ENCODE measurements at places on chromosomes 12 and 14. TPM values are rescaled to one million over a fixed set of nuclear protein-coding genes. Genes with fewer than 3 reads are reported as not detected.

The KCNA1 gene
- total RNA-seq: 0.92 TPM

The ATL1 gene
- total RNA-seq: 3.2 TPM

The KTN1 gene
- total RNA-seq: 128 TPM

The ZNF385A gene
- total RNA-seq: 5.7 TPM

The HOXC12 gene
- not detected for total RNA-seq

The SERPINA9 gene
- total RNA-seq: not detected

The TSPAN19 gene
- not detected for total RNA-seq

The SERPINA12 gene
- not detected for total RNA-seq

The TARBP2 gene
- total RNA-seq: 79.2 TPM

The BATF gene
- not detected for total RNA-seq

- no peak for DNase-seq
Observed at GRCh38 chr14:54659365-54659764, 92.4 kb downstream of the SAMD4A start.

- peak; percentile 94 for DNase-seq
Observed at GRCh38 chr12:53174881-53175491, 5.5 kb upstream of the ZNF740 start.

DNA sequence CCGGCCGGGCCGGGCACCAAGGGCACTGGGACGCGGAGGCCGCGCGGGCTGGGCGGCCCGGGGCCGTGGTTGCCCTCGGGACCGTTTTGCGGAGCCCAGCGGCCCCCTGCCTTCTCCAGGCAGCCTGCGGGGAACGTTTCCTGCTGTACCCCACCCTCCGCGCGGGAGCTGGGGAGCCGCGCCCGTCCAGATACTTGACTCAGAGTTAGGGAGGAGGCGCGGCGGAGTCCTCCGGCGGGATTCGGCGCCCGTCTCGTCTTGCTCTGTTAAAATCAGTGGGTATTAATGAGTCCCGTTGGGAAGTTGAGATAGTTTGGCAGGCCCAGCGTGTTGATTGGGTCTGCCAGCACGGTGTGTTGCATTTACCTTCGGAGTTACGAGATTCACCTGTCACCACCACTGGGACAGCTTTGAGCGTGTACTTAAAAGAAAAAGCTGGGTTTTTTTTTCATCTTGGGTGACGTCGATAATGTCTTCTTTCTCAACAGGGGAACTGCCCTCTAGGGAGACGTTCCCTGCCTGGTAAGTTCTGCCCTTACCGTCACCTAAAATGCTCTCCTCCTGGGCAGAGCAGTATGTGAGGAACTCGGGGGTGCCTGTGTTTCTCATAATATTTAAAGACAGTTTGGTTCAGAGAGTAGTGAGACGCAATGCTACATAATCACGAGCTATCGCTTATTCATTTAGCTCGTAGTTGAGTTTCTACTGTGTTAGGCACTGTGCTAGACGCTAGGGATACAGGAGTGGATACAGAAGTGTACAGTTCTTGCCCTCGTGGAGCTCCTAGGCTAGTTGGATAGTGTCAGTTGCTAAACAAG, 596 bp downstream of the DLST start:
- DNase-seq: no peak

DNA sequence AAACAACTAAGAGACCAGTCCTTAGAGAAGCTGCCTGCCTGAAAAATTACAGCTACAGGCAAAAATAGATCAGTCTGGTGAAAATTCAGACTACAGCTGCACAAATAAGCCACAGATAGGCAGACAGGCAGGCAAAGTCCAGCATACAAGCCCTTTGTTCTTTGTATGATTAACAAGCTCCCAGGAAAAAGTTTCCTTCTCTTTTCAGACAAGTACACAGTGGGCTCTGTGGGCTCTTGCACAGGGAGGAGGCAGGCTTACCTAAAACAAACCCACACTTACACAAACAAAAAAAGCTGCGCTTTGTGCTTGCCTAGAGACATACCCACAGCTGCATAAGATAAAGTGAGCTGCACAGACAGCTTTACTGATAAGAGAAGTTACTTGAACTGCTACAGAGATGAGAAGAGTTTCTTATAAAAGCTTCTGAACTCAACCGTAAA, 7.7 kb downstream of the OR6C68 start:
- no peak for DNase-seq

GRCh38 chr14:21575661-21576060, 4.2 kb downstream of the OR10G3 start:
- no peak for DNase-seq

GRCh38 chr12:87661786-87662377, 367.3 kb downstream of the C12orf50 start:
- no peak for DNase-seq

DNA sequence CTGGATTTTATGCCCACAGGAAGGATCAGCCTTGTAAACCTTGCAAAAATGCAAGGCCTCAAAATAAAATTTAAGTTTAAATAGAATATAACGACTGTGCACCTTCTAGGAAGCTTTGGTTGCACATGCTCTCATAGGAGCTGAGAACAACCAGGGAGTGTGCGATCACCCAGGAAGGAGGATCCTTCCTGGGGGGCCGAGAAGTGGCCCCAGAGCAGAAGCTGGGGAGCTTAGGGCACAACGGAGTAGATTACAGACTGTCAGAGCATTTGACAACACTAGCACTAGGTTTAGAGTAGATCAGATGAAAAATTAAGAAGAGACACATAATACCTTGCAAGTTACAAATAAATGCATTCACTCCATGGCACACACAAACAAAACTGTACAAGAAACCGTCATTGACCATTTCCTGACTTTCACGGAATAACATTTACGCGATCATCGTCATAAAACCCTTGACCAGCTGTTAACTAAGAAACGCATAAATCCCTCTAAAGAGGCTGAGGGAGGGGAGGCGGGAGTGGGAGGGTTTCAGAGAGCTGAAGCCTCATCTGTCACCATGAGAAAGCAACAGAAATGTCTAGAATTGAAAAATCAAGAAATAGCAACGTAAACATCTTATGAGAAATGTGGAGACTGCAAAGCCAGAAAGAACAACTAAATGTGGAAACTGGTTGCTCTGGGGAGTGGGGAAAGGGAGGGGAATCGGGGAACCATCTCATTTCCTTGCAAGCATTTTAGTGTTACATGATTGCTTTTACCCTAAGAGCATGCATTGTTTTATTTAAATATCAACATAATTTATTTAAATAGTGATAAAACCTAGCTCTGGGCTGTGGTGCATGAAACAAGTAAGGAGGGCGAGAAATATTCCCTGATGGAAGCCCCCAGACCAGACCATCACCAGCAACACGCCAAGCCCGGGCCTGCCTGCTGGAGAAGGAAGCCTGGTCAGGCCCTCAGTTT, 13.1 kb upstream of the CCDC85C start:
- no peak for DNase-seq

DNA sequence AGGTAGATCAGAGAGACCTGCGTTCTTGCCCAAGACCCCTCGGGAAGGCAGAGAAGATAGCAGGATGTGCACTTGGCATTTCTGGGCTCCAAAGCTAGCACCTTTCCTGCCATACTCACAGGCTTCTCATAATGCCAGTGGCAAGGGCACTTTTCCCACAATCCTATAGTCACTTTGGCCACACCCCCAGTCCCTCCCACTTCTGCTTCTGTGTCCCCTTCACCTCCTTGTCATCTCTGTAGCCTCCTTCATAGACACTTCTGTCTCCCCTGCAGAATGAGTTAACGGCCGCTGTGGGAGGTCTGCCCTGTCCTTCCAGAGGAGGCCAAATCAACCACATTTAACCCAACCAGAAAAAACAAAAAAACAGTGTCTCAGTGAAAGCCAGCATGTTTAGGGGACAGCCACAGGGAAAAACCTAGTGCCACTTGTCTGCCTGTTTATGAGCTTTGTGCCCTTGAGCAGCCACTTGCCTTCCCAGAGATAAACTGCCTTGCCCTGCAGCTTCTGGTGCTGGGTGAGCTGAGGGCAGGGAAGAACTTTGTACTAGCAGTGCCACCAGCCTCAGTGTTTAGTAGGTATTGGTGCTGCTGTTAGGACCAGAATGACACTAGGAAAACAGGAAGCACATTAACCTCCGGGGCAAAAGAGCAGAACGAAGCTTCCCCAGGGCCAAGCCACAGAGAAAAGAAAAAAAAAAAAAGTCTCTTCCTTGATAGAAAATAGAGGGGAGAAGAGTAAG, 193.0 kb upstream of the PWP1 start:
- no peak for DNase-seq

GRCh38 chr14:51593397-51593796, 58.3 kb upstream of the FRMD6 start:
- DNase-seq: no peak

DNA sequence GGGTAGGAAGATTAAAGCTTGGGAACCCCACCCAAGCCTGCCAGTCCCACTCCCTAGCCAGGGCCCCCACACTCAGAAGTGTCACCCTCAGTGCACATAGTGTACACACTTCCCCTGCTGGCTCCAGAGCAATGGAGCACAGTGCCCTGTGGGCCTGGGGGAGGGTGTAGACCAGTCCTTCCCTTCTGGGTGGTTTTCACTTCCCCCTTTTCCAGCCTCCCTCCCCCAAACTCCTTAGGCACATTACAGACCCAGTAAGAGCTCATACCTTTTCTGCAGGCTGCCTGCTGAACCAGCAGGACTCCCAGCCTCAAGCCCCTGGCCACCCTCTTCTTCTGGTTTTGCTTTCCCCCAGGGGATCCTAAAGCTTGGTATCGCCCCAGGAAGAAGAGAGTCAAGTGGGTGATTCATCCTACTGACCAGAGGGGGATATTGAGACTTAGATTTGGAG, at the start of gene ZNF385A:
ZNF385A (minus strand) TSS at position 143 of the 451 bp plus-strand sequence. CDS start 219 bp downstream, outside the sequence.
- no peak for DNase-seq

- DNase-seq: peak; percentile 76
Observed at GRCh38 chr12:15001733-15002382, 29.0 kb downstream of the PDE6H start.

- DNase-seq: no peak
Observed at GRCh38 chr14:20176330-20176729, 14.4 kb upstream of the OR11G2 start.

GRCh38 chr12:77940011-77940423, 109.3 kb downstream of the NAV3 start:
- DNase-seq: peak; percentile 41

- DNase-seq: no peak
Observed at GRCh38 chr12:2457215-2457932, 337.4 kb upstream of the FKBP4 start.

DNA sequence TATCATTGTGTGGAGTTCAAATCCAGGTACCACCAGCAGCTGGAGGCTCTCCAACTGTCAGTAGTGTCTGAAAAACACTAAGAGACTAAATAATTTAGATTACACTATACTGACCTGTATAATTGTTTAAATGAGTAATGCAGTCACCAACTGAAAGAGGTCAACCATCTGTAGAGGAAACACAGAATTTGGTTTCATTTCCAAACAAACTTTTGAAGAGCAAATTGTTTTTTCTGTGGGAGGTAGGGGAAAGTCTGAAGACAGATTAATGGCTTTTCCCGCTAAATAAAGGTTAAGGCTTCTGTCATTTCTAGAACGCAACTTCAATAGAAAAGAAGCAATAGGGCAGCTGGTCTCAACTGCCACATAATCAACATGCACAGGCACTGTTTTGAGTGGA, 462.6 kb downstream of the PRKD1 start:
- DNase-seq: no peak

GRCh38 chr14:51676549-51676948, 24.8 kb downstream of the FRMD6 start:
- DNase-seq: no peak

DNA sequence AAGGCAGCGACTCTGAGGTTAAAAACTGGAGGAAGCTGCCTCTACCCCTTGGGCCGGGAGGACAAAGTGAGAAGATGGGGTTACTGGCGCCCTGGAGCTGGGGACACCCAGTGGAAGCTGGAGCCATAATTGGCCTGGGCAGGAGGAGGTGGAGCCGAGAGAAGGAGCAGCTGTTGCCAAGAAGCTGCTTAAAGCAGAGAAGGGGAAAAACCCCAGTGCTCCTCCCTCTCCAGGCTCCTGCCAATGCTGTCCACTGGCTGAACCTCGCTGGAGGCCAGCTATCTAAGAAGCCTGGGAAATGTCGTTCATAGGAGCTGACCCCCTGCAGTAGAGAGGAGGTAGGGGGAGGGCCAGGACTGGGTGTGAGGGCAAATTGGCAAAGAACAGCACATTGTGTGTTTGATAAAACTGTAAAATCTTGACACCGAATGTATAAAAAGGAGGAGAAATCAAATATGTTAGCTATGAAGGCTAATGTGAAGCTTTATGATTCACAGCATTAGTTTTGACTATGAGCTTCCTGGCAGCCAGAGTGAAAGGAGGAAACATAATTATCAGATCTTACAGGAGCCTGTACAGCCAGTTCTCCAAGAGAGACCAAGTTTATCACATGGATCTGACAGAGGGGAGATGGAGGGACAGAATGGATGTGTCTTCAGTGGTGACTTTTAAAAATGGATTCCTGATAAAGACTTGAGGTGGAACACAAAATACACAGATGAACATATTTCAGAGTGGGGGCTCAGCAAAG, 9.5 kb downstream of the HHIPL1 start:
- DNase-seq: no peak

DNA sequence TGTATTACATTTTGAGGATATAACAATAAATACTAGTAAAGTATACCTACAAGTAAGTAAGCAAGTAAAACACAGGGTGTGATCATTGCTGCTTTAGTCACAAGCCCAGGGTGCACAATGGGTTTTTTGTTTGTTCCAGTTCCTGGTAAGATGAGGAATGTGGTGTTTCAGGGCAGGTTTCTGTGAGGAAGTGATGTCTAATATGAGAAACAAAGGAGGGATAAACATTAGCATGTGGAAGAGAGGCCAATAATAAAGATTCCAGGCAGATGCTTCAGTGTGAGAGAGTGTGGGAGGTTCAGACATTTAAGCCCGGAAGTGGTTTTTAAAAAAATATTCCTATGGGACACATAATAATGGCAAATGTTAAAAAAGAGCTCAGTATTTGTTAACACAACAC, 808.1 kb upstream of the USP15 start:
- no peak for DNase-seq

Data from H9 (cell line).